Epithelial cell of prostate (primary cell): ENCODE measurements at places on chromosomes 7 and 10.

DNA sequence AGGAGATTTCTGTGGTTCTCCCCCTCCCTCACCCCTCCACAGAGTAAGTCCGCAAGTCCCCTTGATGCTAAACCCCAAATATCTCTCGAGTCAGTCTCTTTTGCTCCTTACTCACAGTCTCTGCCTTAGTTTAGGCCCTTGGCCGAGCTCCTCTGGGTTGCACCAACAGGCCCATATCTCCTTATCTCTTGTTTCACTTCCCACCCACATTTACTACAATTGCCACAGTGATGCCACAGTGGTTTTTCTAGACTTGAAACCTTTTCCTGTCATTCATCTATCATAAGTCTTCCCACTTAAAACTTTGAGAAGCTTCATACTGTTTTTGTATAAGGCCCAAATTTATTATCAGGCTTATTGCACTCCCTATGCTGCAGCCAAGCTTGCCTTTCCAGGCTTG lies 23.4 kb upstream of the NME8 start:
- DNase-seq: no peak

GRCh38 chr7:98133181-98133580 lies 26.5 kb downstream of the LMTK2 start:
- no peak for DNase-seq

DNA sequence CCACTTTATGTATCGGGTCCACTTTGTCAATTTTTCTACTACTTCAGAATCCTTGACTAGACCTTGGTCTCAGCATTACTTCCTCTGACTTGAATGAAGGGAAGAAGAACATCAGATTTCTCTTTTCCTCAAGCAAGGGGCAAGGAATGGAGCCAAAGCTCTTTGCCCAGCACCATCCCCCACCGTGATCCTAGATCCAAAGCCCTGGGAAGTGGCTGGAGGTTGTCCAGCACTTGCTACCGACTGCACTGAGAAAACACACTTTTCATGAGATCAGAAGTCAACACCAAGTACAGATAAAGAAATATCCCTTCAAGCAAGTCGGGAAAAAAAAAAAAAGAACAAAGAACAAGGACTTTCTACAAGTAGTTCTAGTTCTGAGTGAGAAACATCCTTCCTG lies 102.1 kb upstream of the DDC start:
- no peak for DNase-seq

- DNase-seq: no peak
Measured at GRCh38 chr7:71987200-71987767, 424.9 kb downstream of the CALN1 start.

- DNase-seq: no peak
Measured at GRCh38 chr10:33290321-33291052, 44.0 kb downstream of the NRP1 start.

DNA sequence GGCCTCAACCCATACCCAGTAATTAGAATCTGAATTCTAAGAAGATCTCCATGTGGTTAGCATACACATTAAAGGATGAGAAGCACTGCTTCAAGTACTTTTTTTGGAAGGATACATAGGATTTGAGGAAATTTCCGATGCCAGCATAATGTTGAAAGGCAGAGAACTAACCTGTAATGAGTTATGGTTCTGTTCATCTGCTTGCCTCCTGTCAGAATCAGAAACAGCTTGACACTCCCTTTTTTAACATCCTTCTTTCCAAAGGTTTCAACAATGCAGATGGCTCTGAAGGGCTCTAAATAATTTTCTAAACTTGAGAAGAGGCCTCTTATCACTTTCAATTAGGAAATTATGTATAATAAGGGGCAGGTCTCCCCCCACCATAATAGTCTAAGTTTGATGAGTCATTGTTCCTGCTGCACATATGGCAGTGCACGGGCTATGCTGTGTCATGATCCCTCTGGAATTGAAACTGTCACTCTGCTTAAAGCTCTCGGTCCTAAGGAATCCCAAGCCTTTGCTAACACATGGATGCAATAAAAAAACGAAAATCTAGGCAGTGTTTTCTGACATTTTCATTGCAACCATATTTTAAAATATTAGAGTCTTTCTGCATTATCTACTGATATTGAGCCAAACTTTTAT lies 291.2 kb upstream of the FZD1 start:
- no peak for DNase-seq

DNA sequence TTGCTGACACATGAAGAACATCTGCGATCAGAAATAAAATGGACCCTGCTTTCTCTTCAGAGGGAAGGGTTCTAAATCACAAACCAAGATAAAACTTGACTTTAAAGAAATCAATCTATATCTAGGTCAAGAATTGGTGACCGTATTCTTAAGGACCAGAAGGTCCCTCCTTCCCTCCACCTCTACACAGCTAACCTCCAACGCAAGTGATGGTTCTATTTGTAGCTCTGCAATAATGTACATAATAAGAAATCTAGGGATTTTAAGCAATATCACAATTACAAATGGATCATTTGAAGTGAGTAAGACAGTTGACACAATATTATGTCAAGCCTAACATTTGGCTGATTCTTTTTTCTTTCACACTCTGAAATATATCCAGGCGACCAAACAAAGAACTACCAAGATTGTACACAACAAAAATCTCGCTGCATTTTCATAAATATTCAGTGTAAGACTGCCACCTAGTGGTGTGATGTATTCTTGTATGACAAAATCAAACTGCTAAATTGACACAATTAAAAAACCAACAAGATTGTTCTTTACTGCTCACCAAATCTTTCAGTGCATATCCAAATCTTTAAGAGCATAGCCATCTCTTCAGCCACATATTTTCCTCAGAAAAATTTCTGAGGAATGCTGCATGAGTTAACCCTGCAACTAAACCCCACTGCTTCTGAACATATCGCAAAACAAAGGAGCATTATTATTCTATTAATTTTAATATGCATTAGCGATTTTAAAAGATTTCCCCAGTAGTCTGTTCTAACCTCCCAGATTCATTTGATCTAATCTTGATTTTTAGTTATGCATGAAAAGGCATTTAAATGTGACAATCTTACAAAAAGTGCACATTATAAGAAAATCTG lies 44.5 kb downstream of the ICA1 start:
- DNase-seq: no peak

GRCh38 chr10:96017191-96017687 lies 26.1 kb upstream of the CCNJ start:
- DNase-seq: no peak

- DNase-seq: no peak
Measured at GRCh38 chr7:115802415-115802814, 228.1 kb downstream of the TFEC start.

GRCh38 chr10:23192712-23193434 lies 761 bp downstream of the PTF1A start:
- DNase-seq: no peak

- DNase-seq: no peak
Measured at GRCh38 chr7:123372368-123372767, 162.0 kb downstream of the IQUB start.

- no peak for DNase-seq
Measured at GRCh38 chr7:66423729-66424128, 205.0 kb upstream of the KCTD7 start.

DNA sequence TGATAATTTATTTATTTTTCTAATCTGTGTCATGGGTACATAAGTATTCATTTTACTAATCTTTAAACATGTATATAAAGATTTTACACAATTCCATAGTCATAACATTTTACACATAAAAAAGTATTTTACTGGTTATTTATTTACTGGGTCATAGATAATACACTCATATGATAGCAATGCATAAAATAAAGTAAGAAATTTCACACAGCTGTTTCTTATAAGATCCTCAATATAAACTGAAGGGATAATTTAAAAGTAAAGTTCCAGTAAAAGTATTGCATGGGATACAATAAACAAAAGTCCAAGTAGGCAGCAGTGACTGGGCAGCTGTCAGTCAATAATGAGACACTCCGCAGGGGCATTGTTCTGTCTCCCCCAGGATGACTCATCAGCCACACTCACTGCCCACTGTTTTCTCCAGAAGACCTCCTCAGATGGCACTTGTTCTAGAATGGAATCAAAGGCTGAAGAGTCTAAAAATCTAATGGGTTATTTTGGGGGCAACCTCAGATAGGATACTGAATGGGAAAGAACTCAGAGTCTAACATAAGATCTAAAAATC lies 32.7 kb downstream of the DPY19L1 start:
- no peak for DNase-seq

DNA sequence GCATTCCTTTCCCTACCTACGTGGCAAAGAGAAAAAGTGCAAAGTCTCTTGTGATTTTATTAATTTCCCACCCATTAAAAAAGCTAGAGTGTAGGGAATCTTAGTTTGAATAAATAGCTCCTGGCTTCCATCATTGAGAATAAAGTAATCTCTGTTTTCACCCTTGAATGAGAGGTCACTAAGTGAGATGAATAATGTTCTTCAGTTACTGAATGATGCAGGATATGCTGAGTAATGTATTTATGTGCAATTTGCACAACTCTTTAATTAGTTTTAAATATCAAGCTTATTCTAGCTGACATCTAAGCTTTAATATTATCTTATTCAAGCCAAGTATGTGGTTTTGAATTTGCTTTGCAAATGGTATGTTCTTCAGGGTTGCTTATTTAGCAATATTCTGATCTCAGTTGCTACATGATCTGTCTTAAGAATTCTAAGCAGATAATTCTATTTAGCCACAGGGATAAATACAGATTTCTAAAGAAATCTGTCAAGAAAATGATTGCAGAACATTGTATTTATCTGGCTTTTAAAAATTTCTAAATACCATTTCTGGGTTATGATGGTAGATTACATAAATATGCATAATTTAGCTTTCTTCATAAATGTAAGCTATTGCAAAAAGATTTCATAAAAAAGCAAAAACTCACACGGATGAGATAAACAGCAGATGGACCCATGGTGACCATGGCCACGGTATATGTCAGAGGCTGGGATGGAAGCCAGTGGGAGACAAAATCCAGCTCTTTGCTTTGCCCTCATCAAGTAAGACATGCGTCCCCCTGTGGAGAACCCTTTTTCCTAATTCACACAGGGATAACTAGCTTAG lies 141.0 kb downstream of the MACC1 start:
- no peak for DNase-seq

DNA sequence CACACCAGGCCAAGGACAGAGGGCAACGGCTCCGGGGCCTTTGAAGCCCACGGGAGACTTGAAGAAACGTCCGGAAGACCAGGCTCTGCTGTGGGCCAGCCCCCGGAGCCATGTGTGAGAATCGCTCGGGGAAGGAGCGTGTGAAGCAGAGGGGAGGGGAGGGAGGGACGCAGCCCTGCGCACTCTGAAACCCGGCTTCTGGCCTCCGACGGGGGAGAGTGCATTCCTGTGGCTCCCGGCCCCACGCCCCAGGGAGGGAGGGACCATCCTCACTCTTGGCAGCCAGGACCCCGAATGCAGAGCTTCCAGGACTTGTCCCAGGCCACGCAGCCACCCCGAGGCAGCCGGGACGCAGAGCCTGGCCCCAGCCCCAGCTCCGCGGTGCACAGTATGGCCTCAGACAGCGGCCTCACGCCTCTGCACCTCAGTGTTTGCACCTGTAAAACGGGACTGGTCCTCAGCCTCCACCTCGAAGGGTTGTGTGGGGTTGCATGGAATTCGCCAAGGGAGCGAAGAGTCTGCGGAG lies 67.4 kb downstream of the PDGFA start:
- DNase-seq: no peak

DNA sequence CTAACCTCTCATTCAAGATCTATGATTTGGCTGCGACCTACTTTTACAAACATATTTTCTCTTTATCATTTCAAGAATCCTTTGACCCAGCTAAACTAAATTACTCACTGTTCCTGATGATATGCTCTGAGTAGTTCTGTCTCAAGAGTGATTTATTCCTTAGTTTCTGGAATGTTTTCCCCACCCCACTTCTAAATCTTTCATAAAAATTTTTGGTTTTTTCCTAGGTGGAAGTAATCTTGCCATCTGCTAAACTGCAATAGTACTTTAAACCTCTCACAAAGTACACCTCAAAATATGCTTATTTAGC lies 170.8 kb downstream of the DNAJC1 start:
- no peak for DNase-seq

DNA sequence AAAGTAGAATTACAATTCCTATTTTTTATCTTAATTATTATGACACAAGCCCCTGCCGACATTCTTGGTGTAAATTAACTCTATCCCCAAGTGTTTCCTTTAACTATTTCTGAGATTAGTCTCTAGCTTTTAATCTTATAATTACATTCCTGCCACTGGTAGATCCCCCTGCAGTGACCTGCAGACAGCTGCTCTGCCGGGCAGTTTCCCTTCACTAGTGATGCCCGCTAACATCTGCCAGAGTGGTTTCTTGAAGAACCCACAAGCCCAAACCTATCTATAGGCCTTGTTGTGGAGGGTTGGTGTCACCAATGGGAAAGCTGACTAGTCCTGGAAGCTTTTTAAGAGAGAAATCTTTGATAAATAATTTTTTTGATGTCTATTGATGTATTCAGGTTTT lies 50.0 kb downstream of the ADAM22 start:
- no peak for DNase-seq

GRCh38 chr10:69571618-69572158 lies 1.5 kb downstream of the NEUROG3 start:
- no peak for DNase-seq

DNA sequence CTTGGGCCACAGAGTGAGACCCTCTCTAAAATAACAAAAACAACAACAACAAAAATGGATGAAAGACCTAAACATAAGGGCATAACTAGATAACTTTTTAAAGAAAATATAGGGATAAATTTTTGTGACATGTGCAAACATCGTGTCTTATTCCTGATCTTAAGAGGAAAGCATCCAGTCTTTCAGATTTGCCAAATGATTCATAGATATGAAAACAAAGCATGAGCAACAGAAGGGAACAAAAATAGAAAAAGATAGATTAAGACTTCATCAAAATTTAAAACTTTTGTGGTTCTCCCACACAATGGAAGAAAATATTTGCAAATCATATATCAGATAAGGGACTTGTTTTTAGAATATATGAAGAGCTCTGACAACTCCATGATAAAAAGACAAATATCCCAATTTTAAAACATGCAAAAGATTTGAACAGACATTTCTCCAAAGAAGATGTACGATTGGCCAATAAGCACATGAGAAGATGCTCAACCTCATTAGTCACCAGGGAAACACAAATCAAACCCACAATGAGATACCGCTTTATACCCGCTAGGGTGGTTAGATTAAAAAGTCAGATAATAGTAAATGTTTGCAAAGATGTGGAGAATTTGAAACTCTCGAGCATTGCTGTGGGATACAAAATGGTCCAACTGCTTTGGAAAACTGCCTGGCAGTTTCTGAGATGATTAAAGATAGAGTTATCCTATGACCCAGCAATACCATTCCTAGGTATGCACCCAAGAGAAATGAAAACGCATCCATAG lies 20.3 kb downstream of the PPIF start:
- no peak for DNase-seq

- DNase-seq: no peak
Measured at GRCh38 chr10:79022565-79023230, 46.1 kb upstream of the ZMIZ1 start.

- DNase-seq: peak; percentile 60
Measured at GRCh38 chr7:129494041-129494440, 8.3 kb upstream of the SMKR1 start.
